ENCODE measurements at places on chromosomes 2 and 18.

GRCh38 chr2:168456521-168457189 lies 583 bp downstream of the CERS6 start:
- no peak for DNase-seq

GRCh38 chr2:238634701-238635357 lies 208.1 kb downstream of the ASB1 start:
- DNase-seq = no peak

- DNase-seq = no peak
These were observed 68.8 kb downstream of the SLC66A2 start for GRCh38 chr18:79882522-79883241.

- no peak for DNase-seq
These were observed 182.2 kb downstream of the FIGN start for GRCh38 chr2:163553601-163554000.

DNA sequence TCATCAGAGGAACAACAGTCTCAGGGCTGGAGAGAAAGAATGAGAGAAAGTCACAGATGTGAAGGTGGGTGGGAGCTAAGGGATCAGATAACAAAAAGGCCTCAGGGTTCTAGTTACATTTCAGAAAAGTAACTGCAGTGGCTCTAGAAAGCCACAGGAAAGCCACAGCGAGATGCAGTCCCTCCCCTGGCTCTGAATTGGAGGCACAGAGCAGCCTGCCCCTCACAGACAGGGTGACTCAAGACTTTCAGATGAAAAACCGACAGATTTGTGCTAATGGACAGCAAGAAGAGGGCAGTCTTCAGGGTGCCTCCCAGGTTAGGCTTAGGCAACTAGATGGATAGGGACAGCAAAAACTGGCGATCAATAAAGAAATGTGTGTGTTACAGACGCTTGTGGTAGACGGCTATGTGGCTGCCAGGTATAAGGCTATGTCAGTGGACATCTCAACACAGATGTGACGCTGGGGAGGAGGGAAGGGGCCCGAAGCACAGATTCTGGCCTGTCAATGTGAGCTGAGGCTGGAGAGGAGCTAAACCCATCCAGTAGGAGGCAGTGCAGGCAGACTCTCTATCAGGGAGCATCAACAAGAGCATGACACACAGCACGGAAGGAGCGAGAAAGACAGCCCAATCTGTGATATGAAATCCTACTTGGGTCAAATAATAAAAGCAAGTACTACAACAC lies 26.2 kb downstream of the UNC50 start:
- peak; percentile 20 for DNase-seq

- no peak for DNase-seq
These were observed 9.3 kb upstream of the MTCL1 start for GRCh38 chr18:8695932-8696517.

DNA sequence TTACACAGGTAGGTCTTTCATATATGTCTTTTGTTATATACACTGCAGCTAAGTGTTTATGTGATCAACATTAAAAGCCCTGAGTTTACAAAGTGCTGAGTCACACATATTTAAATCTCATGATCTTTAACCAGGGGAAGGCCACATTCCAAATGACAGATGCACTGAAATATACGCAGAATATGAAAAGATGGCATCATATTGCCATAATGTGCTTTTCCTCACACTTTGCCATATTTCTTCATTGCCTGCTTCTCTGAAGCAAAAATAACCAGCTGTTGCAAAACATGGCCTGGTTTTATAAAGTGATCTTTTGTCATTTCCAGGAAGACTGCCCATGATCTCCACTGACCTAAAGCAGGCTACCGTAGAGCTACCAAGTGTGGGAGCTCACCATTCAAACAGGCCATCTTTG lies 93.5 kb upstream of the MAPRE2 start:
- DNase-seq = no peak
